T-cell (primary cell): ENCODE measurements at places on chromosomes 2 and 18.

DNA sequence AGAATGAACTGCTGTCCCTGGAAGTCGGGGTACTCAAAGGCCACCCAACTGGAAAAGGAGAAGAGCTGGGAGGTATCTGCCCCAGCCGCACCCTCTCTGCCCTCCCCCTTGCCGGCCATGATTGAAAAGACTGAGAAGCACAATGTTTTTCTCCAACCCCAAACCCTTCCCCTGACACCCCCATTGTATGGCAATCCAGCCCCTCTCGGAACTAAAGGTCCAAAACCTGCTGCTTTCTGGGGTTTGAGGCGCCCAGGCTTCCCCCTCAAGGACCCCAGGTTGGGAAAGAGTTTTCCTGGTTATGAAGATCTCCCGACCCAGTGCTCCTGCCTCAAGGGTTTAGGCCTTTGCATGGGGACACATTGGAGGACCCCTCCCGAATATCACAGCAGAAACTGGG lies 1.0 kb downstream of the CRYBA2 start:
- DNase-seq: no peak

- DNase-seq: no peak
Measured at GRCh38 chr2:229314117-229314516, 43.0 kb upstream of the PID1 start.

GRCh38 chr18:11996190-11996754 lies 15.0 kb downstream of the IMPA2 start:
- no peak for DNase-seq

GRCh38 chr2:144004742-144005141 lies 515.2 kb downstream of the ZEB2 start:
- DNase-seq: no peak

- DNase-seq: no peak
Measured at GRCh38 chr2:138036522-138036921, 72.2 kb downstream of the HNMT start.

GRCh38 chr18:55120896-55121295 lies 161.6 kb upstream of the CCDC68 start:
- DNase-seq: no peak

- DNase-seq: no peak
Measured at GRCh38 chr2:169961911-169962310, 134.7 kb downstream of the UBR3 start.

- DNase-seq: no peak
Measured at GRCh38 chr2:140454717-140455116, 1674.5 kb upstream of the NXPH2 start.

GRCh38 chr2:96104487-96104861 lies 11.9 kb downstream of the ADRA2B start:
- DNase-seq: no peak

DNA sequence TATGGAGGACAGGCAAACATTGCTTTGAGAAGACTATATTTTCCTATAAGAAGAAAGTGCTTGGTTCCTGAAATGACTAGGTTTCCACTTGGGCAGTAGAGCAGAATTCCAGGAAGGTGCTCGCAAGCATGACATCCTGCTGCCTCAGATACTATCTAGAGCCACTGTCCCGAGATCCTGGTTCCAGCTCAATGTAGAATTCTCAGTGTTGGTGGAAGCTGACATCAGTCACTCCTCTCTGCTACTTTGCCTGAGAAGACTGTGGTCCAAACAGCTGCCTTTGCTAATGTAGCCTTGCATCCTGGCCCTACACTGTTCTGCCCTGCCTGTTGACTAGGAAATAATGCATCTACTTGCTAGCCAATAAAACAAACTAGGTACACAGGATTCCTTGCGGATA lies 50.0 kb upstream of the ITGA6 start:
- DNase-seq: no peak

- no peak for DNase-seq
Measured at GRCh38 chr18:4842287-4842686, 354.8 kb downstream of the AKAIN1 start.

GRCh38 chr2:46915281-46915810 lies at the start of gene MCFD2:
TSS of gene MCFD2 (minus strand) at chr2:46915806. CDS start at chr2:46909171, 6,635 bp downstream.
- no peak for DNase-seq
